Breast epithelium (tissue), 4 donors: ENCODE measurements at places on chromosomes 7 and 10. TPM values are rescaled to one million over a fixed set of nuclear protein-coding genes. Genes with fewer than 3 reads are reported as not detected.

- peak overlapping the region; percentile 61 for H3K27ac ChIP-seq
- no peaks in the 10 kb centered on the region for H3K27me3 ChIP-seq
- no peak overlapping the region for H3K4me3 ChIP-seq
- no peak for DNase-seq
- peaks cover 10% of the 10 kb centered on the region for H3K4me1 ChIP-seq
Observed at GRCh38 chr7:77328669-77329068, 87.5 kb downstream of the GSAP start.

DNA sequence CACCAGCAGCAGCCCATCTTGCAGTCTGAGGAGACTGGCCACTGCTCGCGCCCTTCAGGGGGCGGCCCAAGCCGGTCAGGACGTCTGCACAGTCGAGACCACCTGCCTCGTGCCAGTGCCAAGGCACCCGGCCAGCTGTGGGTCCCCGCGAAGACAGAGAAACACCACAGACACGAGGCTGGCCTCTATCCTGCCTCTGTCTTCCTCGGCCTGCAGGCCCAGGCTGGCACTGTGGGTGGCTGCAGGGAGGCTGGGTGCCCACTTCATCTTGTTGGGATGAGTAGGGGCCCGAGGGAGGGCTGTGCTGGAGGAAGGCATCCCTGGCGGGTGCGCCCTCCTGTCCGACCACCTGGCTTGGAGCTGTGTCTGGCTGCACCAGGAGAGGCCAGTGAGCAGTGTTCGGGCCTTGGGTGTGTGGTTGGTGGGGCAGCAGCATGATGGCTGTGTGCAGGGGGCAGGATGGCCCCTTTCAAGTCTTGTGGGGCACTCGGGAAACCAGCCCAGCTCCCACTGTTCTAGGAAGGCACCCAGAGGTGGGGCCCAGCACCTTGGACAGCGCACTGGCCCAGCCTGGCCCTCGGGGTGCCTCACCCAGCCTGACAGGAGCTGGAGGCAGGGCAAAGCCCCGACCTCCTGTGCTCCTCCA is 7.3 kb downstream of the DPYSL4 start:
- H3K27ac ChIP-seq = no peak overlapping the region
- H3K36me3 ChIP-seq = no peaks in the 10 kb centered on the region
- no peaks in the 10 kb centered on the region for H3K27me3 ChIP-seq
- no peak overlapping the region for H3K4me3 ChIP-seq
- no peaks in the 10 kb centered on the region for H3K4me1 ChIP-seq

- H3K4me3 ChIP-seq = no peak overlapping the region
- H3K27ac ChIP-seq = no peak overlapping the region
- peaks cover 79% of the 10 kb centered on the region for H3K27me3 ChIP-seq
- H3K36me3 ChIP-seq = no peaks in the 10 kb centered on the region
- peak; percentile 40 for DNase-seq
- no peaks in the 10 kb centered on the region for H3K4me1 ChIP-seq
Observed at GRCh38 chr10:49605939-49606509, 4.1 kb upstream of the SLC18A3 start.

- H3K36me3 ChIP-seq = no peaks in the 10 kb centered on the region
- no peaks in the 10 kb centered on the region for H3K4me1 ChIP-seq
- DNase-seq = no peak
- no peaks in the 10 kb centered on the region for H3K27me3 ChIP-seq
- H3K27ac ChIP-seq = no peak overlapping the region
- no peak overlapping the region for H3K4me3 ChIP-seq
Observed at GRCh38 chr10:20300735-20301134, 484.5 kb downstream of the PLXDC2 start.

DNA sequence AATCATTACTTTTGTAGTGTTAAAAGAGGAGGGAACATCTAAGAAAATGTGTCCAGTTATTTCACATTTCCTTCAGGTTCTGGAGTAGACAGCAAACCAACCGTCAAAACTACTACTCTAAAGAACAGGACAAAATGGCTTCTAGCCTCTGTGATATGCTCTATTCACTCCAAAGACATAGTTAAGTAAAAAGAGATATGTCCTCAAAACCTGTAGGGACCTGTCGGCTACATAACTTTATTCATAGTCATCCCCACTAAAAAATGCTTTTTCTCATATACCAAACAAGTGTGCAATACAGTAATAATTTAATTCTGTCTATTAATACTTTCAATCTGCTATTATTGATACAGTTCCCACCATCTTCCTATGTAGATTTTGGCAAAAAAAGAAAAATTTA is 642.8 kb upstream of the LRRTM3 start:
- no peak for DNase-seq
- H3K27ac ChIP-seq = no peak overlapping the region
- no peaks in the 10 kb centered on the region for H3K27me3 ChIP-seq

GRCh38 chr10:73220989-73221388 is 26.1 kb downstream of the DNAJC9 start:
- no peaks in the 10 kb centered on the region for H3K4me1 ChIP-seq
- no peak for DNase-seq

DNA sequence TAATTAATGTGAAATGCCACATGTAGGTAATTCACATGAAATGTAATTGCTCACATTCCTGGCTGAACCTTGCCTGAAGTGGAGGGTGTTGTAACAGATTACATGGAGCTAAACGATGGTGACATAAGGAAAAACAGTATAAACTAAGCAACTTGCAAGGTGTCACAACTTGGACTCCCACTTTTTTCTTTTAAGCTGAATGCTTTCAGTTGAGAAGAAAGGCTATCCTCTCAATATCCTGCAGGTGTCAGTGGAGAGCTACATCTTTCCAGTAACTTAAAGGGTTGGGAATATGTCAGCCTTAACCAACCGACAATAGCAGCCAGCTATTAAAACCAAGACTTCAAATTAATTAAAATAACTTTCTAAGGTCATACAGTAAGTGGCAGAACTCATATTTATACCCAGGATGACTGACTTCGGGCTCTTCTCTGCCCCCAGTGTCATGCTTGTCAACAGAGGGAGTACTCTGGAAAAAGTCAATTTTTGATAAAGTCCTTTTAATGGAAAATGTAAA is 33.7 kb downstream of the NRBF2 start:
- H3K4me3 ChIP-seq = no peak overlapping the region
- H3K4me1 ChIP-seq = no peaks in the 10 kb centered on the region

DNA sequence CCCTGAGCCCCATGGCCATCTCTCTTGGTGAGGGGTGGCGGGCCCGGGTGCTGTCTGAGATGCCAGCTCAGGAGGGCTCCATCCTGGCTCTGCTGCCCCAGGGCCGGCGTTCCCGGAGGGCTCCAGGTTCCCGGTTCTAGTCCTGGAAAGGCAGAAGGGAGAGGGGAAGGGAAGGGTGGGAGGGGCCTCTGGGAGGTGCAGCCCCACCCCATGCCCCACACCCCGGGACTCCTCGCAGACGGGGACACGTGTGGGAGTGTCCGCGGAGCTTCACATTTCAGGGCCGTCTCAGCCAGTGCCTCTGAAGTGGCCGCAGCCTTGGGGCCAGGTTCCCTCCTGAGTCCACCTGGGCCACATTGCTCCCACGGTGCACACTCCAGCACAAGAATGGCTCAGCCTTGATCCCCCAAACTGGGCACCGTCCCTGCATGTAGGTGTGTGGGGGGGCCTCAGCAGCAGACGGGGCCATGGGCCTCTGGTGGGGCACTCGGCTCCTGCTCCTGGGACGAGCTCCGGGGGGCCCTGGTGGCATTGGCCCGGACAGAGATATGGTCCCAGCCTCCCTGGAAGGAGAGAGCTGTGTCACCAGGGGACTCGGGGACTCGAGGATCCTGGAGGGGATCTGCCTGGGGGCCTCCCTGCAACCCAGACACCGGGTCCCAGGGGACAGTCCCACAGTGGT is 5.8 kb downstream of the BHLHA15 start:
- no peaks in the 10 kb centered on the region for H3K36me3 ChIP-seq
- no peak overlapping the region for H3K4me3 ChIP-seq
- no peaks in the 10 kb centered on the region for H3K4me1 ChIP-seq
- H3K27ac ChIP-seq = no peak overlapping the region
- DNase-seq = no peak

DNA sequence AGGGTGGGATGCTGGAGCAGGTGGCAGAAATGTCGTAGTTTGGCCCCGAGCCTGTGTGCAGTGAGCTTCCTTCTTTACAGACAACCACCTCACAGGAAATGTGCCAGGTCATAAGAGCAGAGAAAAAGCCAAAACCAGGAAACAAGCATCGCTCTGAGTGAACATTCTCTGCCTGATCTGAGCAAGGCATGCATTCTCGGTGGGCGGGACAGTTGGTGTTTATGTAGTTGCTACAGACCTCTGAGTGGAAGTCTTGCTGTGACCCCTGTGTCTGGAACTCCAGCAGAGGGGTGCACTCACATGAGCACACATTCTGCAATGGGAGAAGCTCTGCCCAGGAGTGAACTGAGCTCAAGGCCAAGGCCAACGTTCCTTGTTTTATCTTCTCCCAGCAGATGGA is 230.1 kb downstream of the TCERG1L start:
- H3K27me3 ChIP-seq = no peaks in the 10 kb centered on the region
- H3K36me3 ChIP-seq = no peaks in the 10 kb centered on the region
- H3K27ac ChIP-seq = no peak overlapping the region
- DNase-seq = no peak
- peaks cover 12% of the 10 kb centered on the region for H3K4me1 ChIP-seq
- no peak overlapping the region for H3K4me3 ChIP-seq

- H3K36me3 ChIP-seq = no peaks in the 10 kb centered on the region
- H3K27ac ChIP-seq = no peak overlapping the region
- no peaks in the 10 kb centered on the region for H3K27me3 ChIP-seq
Observed at GRCh38 chr7:16431646-16432424, 10.5 kb upstream of the CRPPA start.

DNA sequence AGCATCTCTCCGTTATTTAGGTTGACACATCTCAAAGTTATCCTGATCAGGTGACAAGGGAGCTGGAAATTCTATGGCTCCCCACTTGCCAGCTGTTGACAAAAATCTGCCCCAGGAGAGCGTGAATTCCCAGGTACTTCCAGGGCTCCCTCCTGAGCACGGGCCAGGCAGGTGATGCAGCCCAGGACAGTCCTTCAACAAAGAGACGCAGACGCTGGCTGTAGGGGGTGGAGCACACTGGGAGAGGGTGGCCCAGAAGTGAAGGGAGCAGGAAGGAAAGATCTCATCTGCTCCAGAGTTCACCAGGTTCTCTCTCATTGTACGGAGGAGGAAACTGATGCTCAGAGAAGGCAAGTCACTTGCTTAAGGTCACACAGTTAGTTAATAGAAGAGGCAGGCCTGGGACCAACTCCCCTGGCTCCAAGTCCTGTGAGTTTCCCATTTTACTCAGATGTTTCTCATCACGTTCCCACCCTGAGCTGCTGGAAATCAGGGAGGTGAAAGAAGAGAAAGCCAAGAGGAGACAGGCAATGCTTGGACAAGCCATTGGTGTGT is 41.0 kb upstream of the CHST3 start:
- H3K27ac ChIP-seq = peak overlapping the region; percentile 68
- peaks cover 6% of the 10 kb centered on the region for H3K4me1 ChIP-seq
- H3K4me3 ChIP-seq = no peak overlapping the region

DPY19L1 gene
- total RNA-seq = 17.4 TPM

STEAP1B gene
- 0.66 TPM for total RNA-seq

ZP3 gene
- 1.4 TPM for total RNA-seq

PPP1R9A gene
- total RNA-seq = 7.5 TPM

ASZ1 gene
- not detected for total RNA-seq
